ENCODE measurements at places on chromosomes 11 and 22. TPM values are rescaled to one million over a fixed set of nuclear protein-coding genes. Genes with fewer than 3 reads are reported as not detected.

TNKS1BP1 gene
- total RNA-seq, result 90.9 TPM

SPDYC gene
- not detected for total RNA-seq

KDM4E gene
- not detected for total RNA-seq

SHANK2 gene
- 7.1 TPM for total RNA-seq

BATF2 gene
- total RNA-seq, result 0.93 TPM

SCN3B gene
- 0.15 TPM for total RNA-seq

GDPD5 gene
- 13.1 TPM for total RNA-seq

OR51A7 gene
- not detected for total RNA-seq

ELMOD1 gene
- total RNA-seq, result 0.34 TPM

OR52A1 gene
- not detected for total RNA-seq

OR10A2 gene
- total RNA-seq, result not detected

MRGPRE gene
- 0.10 TPM for total RNA-seq

ASRGL1 gene
- total RNA-seq, result 14.9 TPM

MMP7 gene
- 27.4 TPM for total RNA-seq

OR8G1 gene
- not detected for total RNA-seq

IL18 gene
- total RNA-seq, result 98.4 TPM

ACR gene
- not detected for total RNA-seq

EXT2 gene
- total RNA-seq, result 65.0 TPM

CD6 gene
- total RNA-seq, result 0.47 TPM

GPHA2 gene
- total RNA-seq, result not detected

FIBIN gene
- not detected for total RNA-seq

SERPIND1 gene
- not detected for total RNA-seq

SNX15 gene
- 25.0 TPM for total RNA-seq

HORMAD2 gene
- not detected for total RNA-seq

MS4A4E gene
- total RNA-seq, result not detected

DGCR6 gene
- 1.6 TPM for total RNA-seq

DCHS1 gene
- total RNA-seq, result 0.14 TPM

SLC7A4 gene
- total RNA-seq, result not detected

CASP5 gene
- not detected for total RNA-seq

SLC22A12 gene
- total RNA-seq, result not detected

TRPM5 gene
- not detected for total RNA-seq

PTPRCAP gene
- total RNA-seq, result 0.30 TPM
